Small intestine (tissue), 16 donors: ENCODE measurements at places on chromosomes 3 and 15.
A peak's percentile ranks its signal among the peaks of the same experiment; 100 is the strongest.

DNA sequence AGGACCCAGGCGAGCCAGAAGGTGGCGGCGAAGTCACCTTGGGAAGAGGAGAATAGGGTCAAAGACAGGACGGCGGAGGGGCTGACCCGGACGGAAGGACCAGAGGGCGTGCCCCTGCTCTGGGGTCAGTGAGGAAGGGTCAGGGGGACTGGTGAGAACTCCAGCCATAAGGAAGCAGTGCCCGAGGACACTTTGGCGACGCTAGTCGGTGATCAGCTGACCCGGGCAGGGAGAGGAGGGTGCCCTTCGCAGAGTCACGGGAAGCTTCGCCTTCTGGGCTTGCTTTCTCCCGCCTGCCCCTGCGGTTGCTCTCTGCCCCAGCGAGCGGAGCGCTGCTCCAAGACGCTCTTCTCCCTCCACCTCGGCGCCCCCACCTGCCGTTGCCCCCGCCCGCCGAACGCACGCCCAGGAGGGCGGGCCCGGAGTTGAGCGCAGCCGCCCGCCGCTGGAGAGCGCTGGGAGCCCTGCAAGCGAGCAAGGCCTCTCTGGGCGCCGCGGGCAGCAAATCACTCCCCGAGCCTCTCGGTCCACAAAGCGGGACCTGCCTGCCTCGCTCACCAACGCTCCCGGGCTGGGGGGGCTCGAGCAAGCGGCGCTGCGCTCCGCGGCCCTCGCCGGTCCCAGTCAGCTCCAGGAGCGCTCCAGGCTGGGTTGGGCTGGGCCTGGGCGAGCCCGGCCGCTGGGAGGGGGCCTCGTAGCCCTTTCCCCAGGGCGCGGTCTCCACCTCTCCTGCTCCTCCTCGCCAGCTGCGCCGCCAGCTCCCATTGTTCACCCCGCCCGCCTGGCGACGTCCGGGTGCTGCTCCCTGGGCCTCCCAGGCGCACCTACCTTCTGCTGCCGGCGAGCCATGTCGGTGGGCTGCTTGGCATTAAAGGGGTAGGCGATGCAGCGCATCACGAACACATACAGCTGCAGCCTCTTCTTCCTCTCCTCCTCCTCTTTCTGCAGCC lies 1.2 kb downstream of the CADPS start:
- peak; percentile 69 for DNase-seq

DNA sequence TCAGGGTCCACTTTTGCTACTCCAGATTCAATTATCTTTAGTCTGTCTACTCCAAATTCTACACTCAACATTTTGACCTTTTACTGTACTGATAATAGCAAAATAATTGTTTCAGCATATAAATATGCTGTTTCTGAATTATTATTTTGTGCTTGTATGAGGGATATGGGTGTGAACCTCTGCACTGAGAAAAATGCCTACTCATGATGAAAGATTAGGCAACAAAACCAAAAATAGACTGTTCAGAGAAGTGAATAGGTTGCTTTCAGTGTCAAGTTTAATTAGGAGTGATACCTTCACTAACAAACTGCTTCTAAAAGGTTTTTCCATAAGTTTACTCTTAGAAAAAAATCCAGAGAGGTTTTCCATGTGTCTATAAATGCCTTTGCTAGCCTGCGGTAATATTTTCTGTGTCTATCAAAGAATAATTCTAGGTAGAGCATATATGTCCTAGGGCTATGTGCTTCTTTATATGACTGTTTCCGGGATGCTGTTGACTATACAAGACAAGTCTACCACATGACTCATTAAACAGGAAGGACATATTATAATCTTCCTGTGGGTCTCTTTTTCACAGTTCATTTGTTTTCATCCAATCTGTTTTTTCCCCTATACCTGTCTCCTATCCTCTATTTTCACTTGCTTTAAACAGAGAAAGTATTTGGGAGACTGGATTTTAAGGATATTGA lies 218.5 kb upstream of the TTC14 start:
- DNase-seq = no peak

DNA sequence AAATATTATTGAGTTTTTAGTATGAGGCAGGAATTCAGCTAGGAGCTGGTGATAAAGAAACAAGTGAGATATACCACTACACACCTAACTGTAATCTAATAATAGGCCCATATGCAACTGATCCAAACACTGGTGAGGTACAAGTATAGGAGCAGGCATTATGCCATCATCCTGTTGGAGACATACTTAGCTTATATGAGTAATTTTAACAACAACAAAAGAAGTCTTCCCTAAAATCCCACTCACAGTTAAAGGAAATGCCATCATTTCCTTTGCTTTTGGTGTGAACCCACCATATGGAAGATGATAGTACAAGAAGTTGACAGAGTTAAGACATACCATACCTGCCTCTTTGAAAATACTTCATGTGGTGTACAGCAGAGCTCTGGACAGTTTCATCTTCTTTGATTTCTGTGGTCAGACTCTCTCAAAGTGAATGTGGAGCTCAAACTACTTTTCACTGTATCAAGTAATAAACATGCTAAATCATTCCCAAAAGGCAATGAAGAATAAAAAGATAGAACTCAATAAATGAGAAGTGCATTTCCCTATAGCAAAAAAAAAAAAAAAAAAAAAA lies 85.5 kb downstream of the CD200R1L start:
- DNase-seq = no peak

- DNase-seq = peak; percentile 62
These were observed 3.2 kb upstream of the RAD51 start for GRCh38 chr15:40691737-40692136.
